H9 (cell line): ENCODE measurements at places on chromosomes 2 and 18.

- no peak for DNase-seq
Measured at GRCh38 chr18:56641714-56642337, 3.4 kb upstream of the TXNL1 start.

GRCh38 chr2:112836163-112836560, 417 bp downstream of the IL1B start:
- no peak for DNase-seq

- DNase-seq = no peak
Measured at GRCh38 chr2:138244501-138244925, 257.1 kb upstream of the SPOPL start.

- no peak for DNase-seq
Measured at GRCh38 chr2:162473986-162474385, 130.1 kb downstream of the GCA start.

DNA sequence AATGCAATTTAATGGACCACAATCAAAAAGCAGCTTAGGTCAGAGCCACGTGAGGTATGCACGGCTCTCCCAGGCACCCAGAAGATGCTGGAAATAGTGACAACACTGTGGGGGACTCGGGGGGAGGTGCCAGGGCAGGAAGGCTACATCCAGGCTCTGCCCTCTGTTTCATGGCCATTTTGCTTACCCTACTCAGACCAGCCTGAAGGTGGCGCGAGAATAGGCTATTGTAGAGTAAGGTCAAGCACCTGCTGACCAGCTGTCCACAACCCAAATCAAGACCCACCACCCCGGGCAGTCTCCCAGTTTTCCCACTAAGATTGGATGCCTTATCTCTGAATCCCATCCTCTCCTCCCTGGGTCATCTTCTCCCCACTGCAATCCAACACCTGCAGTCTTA, 115.7 kb downstream of the VIT start:
- DNase-seq = peak; percentile 82

DNA sequence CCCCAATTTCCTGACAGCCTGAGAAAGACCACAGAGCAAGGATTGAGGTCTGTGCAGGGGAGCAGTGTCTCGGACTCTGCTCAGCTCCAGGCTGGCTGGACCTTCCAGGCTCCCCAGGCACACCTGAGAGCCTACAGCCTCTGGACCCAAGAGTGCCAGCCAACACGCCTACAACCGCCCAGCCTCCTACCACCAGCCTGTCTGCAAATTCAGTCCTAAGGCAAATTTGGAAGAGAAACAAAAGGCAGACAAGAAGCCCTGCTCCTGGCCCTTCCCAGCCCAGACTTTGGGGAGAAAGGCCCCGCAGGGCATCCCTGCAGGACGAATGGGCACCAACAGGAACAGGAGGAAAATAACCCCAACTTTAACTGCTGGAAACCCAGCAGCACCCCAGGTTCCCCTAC, 1.9 kb downstream of the HS6ST1 start:
- no peak for DNase-seq

DNA sequence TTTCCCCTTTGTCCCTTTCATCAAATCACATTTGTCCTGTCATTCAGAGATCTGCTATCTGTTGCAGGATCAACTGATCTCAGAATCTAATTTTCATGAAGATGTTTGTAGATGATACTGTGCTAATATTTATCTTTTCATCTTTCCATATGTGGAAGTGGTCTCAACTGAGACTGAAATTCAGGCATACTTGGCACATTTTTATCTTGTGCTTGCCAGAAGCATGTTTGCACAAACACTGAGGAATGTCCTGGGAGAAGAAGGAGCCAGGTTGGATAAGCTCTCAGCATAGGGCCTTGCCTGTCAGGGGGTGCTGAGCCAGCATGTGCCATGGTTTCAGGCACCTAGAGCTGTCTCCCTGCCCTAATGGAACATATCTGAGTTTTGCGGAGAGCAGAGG, 24.5 kb upstream of the MMADHC start:
- DNase-seq = no peak

GRCh38 chr2:37637190-37637860, 34.1 kb downstream of the CDC42EP3 start:
- no peak for DNase-seq

- DNase-seq = no peak
Measured at GRCh38 chr18:36389811-36390581, 92.5 kb downstream of the FHOD3 start.

GRCh38 chr18:9708057-9708433, at the start of gene RAB31:
TSS of gene RAB31 (plus strand) at chr18:9708301. CDS start at chr18:9708406, 105 bp downstream.
- DNase-seq = peak; percentile 62

DNA sequence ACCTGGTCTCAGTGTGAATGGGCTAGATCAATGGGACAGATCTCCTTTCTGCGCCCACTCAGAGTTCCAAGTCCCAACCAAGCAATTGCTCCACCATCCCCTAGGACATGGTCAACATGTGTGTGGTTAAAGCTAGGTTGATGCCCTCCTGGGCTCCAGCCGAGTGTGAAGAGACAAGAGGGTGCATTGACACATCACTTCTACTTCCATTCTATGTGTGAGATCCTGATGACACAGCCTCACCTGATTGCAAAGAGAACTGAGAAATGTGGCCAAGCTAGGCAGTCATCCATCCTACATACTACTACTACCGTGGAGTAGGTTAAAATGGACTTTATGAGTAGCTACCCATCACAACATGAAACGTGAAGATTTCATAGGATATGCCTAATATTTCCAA, 106.8 kb downstream of the NCKAP5 start:
- no peak for DNase-seq

DNA sequence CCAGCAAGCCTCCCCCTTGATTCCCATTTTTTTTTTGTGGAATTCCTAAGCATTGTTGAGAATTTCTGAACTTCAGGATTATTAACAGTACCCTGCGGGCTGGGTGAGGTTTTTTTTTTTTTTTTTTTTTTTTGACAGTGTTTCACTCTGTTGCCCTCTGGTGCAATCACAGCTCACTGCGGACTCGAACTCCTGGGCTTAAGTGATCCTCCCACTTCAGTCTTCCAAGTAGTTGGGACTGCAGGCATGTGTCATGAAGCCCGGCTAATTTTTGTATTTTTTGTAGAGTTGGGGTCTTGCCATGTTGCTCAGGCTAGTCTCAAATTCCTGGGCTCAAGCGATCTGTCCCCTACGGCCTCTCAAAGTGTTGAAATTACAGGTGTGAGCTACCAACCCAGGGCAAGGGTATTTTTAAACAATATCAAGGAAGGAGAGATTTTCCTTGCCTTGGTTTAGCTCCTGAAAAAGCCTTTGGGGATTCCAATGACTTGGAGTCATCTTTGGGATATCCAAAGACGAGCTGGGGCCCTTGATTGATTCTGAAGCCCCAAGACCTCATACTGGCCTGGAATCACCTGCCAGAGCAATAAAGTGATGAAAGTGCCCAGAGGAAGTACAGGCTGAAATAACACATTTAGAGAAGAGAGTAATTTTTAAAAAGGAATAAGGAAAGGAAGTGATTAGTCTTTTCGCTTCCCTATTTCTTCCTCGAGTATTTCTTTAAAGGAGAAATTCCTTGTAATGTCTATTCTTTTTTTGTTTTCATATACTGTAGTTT, 240.2 kb downstream of the TGIF1 start:
- DNase-seq = peak; percentile 38

- peak; percentile 43 for DNase-seq
Measured at GRCh38 chr2:41414486-41415230, 633.2 kb upstream of the PKDCC start.

DNA sequence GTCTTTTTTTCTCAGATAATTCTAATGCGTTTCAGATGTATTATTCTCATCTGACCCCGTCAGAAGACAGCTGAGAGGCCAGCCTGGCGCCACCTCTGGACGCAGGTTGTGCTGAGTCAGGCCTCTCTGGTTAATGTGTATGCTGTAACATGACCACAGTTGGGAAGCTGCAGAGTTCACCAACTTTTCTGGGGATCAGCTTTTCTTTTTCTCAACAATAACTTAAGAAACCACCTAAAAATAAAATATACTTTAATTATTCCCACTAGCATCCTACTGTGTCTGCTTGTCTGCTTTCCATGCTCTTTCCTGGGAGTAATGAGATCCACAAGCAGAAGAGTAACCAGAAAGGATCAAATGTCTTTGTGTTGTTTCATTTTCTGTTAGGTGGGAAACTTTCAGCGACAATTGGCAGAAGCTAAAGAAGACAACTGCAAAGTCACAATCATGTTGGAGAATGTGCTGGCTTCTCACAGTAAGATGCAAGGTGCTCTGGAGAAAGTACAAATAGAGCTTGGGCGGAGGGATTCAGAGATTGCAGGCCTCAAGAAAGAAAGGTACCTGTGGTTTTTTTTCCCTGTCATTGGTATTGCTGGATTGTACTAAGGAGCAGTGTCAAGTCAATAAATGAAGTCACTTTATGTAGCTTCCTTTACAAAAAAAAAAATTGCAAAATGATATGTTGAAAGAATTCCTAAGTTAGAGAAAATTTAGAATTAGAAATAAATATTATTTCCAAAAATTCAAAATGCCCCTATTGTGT, 79.8 kb downstream of the CCDC150 start:
- DNase-seq = peak; percentile 53

DNA sequence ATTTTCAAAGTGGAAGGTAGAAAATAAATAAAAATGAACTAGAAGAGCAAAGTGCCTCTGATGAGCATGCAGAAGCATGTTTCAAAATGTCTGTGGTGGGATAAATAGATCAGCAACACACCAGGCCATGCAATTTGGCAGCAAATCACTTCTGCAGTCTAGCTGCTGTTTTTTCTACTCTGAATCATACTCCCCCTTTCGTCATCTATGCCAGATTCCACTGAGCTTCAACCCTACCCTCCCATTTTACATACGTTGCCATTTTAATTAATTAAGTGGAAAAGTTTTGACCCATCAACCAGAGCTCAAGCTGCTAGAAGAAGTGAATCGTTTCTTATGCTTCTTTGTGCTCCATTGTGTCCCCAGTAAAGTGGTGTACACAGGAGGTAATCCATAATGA, 79.3 kb downstream of the NRXN1 start:
- no peak for DNase-seq

GRCh38 chr2:227713291-227713690, 4.5 kb downstream of the SLC19A3 start:
- no peak for DNase-seq

DNA sequence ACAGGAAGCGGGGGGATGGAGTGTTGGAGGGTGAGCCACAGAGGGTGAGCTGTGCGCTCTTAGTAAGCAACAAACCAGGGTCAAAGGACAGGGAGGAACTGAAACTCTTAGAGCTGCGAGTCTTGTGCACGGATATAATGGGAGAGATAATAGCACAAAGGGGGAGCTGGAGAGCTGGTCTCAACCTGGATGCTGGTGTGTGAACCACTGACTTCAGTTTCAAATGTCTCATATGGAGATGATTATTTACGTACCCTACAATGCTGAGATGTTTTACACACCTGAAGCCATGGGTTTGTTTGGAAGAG, 35.9 kb downstream of the PTGR3 start:
- no peak for DNase-seq
